Activated CD4-positive, CD25-positive, alpha-beta regulatory T cell treated with anti-CD3 and anti-CD28 coated beads, Interleukin-2, amount 50 U/mL, for 16 hours (primary cell): ENCODE measurements at places on chromosomes 12 and 14.

GRCh38 chr12:62103748-62104147 lies 156.5 kb upstream of the USP15 start:
- no peak for DNase-seq

DNA sequence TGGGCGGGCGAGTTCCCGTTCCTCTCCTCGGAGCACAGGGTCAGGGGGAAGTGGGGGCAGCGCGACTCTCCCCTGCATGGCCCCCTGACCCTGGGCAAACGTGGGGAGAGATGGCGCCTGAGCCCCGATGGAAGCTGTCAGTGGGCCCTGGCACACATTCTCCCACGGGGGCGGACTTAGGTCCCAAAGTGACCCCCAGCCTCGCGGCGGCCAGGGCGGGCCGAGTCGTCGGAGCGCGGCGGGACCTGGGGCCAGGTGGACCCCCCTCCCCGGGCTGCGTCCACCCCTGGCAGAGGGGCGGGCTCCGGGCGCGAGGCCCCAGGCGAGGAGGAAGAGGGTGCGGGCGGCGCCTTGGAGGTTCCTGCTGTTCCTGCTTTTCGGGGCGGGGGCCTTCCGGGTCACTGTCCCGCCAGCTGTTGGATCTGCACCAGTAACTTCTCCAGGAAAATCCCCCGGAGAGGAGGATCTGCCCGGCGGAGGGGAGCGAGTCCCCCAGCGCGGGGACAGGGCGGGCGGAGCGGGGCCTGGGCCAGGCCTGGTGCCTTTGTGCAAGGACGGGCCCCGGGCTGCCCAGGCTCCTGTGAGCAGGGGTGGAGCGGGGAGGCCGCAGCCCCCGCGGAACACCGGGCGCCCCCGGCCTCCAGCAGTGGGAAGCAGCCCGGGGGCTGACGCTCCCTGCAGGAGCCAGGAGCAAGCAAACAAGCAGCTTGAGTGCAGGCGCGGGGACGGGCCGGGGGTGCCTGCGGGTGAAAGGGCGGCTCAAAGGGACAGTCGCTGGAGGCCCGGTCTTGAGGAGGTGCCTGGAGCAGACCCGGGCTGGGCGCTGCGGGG lies 15.3 kb downstream of the TNFAIP2 start:
- DNase-seq: no peak

- no peak for DNase-seq
Observed at GRCh38 chr12:58433959-58434358, 486.3 kb downstream of the LRIG3 start.

DNA sequence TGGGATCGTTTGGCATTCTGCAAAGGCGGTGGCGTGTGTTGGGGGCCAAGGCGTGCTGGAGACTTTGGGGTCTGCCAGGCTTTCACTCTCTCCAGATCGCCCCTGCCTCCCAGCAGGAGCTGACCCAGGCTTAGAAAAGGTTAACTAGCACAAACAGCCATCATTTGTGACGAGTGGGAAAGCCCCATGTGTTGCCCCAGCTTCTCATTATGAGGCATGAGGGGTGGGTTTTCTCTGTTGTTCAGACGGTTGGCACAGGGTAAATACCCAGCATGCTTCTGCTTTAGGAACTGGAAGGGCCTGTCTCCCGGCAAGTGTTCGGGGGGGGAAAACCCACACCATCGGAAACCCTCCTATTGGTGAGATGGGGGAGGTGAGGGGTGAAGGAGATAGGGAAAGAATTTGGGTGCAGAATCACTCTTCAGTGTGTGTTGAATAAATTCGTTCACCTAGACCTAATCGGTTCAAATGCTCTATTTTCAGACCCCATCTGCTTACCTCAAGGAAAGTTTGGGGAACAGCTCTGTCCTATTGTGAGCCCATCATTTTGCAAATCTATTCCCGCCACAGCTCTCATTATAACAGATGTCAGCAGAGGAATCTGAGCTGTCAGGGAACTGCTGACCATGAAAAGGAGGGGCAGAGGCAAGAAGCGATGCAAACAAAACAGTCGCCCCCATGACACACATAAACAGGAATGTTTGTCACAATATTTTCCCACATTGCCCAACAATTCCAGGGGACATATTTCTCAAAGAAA lies 34.7 kb upstream of the C12orf42 start:
- DNase-seq: no peak

DNA sequence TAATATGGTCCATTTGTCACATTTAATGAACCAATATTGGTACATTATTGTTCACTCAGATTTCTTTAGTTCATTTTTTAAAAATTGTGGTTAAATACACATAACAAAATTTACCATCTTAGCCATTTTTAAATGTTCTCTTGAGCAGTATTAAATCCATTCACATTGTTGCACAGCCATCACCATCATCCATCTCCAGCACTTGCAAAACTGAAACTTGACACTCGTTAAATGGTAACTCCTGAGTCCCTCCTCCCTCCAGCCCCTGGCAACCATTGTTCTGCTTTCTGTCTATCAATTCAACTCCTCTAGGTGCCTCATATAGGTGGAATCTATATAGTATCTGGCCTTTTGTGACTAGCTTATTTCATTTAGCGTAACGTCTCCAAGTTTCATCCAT lies 86.4 kb downstream of the ACACB start:
- DNase-seq: no peak

GRCh38 chr14:46902837-46903236 lies 251.3 kb upstream of the RPL10L start:
- no peak for DNase-seq

DNA sequence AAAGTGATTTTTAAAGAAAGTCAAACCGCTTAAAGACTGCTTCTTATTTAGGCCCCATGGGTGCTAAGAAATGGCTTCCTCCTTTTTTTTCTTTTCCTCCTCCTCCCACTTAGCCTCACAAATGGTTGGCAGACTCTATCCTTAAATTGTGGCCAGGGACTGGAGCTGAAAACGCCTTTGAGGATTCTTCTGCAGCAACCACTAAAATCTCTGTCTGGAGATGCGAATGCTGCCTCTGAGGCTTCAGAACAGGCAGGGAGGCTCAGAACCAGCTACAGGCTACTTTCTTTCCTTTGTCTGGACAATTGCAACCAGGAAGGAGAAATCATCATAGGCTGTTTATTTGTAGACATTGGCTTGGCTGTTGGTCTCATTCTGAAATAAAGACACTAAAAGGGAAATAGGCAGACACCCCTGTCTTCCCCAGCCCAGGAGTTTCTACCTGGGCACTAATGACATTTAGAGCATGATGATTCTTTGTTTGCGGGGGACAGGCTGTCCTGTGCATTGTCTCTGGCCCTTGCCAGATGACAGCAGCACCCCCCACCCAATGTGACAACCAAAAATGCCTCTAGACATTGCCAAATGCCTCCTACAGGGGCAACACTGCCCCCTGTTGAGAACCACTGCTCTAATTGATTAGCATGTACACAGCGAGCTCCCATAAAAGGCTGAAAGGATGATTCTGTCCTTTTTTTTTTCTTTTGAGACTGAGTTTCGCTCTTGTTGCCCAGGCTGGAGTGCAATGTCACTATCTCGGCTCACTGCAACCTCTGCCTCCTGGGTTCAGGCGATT lies 50.3 kb downstream of the MAP1LC3B2 start:
- DNase-seq: no peak

DNA sequence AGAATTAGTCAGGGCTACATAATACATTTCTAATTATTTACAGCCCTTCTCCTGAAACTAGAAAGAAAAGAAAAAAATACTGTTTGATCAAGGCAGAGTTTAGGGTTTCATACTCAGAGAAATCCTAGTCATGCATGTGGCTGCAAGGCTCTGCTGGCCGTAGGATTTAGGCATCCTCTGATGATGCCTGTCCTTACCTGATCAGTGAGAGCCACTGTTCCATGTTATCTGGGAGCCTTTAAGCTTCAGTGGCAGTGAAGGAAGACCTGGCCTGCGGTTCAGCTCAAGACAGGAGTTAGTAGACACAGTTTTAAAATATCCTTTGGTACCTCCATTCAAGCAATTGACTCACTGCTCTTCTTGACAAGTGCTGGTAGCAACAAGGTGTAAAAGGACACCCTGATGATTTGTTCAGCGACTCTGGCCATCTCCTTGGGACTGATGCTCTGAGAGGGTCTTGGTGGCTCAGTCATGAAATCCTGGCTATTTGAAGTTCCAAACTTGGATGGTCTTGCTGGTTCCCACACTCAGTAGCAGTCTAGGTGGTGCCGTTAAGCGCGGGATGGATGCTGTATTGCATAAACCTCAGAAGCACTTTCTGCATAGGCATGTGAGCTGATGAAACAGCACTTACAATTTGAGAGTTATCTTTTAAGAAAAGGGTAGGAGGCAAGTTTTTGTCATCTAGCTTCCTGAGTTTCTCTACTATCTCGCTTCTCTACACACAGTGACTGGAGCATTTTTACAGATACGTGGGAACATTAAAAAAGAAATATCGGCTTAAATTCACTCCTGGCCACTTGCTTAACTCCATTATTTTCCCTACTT lies 162.0 kb downstream of the SAMD4A start:
- DNase-seq: no peak

DNA sequence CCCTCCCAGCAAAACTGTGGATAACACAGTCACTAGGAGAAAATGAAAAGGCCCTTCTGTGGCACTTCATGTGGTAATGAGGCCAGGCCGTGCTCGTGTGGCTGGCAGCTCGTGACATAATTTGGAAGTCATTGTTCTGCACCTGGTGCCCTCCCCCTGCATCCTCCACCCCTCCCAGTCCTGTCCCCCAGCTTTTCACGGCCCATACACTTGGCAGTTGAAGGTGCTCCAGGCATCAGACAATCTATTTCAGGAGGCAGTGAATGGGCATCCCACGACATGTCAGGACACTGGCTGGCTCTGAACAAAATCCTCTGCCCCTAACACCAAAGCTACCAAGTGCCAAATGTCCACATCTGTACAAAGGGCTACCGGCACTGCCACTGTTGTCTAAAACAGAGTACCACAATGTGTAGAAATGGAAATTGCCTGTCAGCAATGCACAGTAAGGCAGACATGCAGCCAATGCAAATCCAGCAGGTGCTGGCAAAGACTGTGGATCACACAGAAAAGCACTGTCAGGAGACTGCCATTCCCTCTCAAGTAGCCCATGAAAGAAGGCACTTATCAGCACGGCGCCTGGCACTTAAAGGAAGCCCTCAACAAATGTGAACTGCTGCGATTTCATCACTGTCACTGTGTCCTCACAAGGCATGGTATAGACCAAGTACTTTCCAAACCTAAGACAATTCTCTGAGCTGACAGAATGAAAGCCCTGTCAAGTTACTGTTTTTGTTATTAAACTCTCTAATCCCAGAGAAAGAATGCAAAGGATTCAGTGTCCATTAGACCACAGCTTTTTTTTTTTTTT lies 39.1 kb downstream of the CORO1C start:
- DNase-seq: no peak

- no peak for DNase-seq
Observed at GRCh38 chr12:40146800-40147797, 41.2 kb upstream of the SLC2A13 start.

DNA sequence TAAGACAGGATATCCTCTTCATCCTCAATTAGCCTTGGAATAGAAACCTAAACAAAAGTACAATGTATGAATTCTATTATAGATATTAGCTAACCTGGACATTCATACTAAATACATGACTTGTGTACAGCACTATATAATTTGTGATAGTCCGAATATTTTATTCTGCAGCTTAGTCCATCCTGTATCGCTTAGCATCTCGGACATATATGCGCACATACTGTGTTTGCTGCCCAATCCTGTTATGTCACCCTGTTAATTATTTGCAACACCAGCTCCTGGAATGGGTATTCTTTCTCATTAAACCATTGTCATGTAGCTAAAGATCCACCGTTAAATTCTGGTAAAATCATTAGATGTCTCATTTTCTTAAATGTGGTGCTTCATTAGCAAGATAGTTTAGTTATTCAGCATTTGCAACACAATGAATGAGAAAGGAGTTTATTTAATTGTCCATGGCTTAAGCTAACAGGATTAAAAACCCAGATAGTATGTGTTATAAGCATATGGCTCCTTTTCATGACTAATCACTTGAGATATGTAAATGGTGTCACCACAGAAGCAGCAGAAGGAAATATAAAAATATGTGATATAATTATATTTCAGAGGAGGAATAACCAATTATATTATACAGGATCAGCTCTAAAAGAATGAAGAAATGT lies 156.0 kb upstream of the ARHGAP5 start:
- no peak for DNase-seq
